ENCODE measurements at places on chromosomes 6 and 20.

DNA sequence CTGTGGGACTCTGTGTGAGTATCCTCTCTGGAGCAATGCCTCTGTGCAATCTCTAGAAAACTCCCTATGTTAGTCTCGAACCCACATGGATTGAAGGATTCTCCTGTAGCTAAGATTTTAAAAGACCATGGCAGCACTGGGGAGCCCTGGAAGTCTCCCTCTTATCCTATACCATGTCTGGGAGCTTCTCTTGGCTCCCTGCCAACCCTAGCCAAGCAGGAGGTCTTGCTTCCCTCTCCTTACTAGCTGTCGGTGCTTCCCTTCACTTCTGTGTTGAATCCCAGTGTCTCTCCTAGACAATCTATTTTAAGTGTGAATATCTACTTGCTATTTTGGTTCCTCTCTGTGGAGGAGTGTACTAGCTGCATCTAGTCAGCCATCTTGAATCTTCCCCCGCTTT is 118.8 kb upstream of the NRN1 start:
- no peak for DNase-seq

DNA sequence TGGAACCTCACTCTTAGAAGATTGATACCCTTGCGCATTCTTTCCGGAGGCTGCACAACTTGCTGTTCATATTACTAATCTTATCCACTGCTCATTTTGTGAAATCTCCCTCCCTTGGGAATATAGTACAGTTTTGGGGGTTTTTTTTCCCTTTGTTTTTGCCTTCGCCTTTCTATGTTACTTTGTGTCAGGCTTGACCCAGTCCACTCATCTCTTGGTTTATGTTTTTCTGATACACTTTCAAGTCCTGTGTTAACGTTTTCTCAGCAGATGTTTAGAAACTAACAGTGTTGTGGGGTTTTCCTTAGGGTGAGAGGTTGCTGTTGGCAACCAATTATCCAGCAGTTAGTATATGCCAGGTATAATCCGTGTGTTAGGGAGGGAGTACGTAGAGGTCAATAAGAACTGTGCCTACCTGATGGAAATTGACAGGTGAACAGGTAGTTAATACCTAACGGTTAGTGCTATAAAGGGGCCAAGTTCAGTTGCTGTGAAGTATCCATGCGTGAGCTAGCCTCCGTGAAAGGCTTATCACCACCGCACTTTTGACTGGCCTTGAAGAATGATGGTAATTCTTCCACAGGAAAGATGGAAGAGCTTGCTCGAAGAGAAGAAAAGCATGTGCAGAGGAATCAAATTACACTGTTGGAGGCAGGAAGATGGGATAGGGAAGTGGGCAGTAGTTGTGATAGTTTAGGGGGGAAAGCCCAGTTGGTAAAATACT is 1.4 kb downstream of the NFYA start:
- DNase-seq, result no peak

DNA sequence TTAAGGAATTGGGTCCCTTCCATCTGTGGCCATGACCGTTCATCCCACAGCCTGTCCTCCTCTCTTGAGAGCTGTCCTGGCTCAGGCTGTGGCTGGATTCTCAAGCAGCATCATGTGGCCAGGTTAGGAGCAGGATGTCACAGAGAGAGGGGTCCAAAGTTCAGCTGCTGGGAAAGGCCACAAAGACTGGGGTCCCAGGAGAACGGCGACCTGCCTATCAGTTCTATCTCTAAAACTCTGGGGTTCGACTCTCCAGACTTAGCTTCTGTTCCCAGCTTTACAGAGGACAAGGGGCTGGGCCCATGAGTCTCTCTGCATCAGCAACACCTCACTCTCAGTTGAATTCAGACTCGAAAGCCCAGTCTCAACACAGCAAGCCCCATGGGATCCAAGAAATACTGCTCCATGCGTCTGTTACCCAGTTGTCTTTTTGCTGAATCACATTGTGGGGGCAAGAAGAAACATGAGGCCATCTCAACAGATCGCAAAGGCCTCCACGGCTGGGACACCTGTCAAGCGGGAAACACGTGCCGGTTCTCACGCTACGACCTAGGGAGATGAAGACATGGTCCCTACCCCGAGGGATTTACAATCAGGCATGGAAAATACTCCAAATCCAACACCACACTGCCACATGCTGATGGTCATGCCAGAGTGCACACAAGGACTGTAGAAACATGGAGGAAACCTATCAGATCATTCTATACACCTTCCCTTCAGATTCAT is 95.4 kb downstream of the SLC22A23 start:
- DNase-seq, result no peak

- no peak for DNase-seq
Observed at GRCh38 chr20:56371977-56372376, 13.2 kb downstream of the FAM210B start.

- DNase-seq, result no peak
Observed at GRCh38 chr6:70813885-70814284, 143.0 kb downstream of the B3GAT2 start.

DNA sequence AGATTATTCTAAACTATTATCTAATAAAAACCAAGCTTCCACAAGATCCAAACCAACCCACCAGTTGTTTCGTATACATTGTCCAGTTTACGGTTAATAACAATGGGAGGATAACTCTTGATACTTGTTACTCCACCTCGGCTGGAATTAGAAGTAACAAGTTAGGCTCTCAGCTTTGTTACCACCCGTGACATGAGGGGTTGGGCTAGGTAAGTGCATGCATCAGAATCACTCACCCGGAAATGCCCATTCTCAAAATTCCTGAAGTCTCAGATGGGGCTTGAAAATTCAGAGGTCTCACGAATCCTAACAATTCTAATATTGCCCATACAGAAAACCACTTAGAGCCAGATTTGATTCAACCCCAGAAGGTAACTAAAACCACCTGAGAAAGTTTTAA is 27.0 kb upstream of the SERPINB1 start:
- no peak for DNase-seq

DNA sequence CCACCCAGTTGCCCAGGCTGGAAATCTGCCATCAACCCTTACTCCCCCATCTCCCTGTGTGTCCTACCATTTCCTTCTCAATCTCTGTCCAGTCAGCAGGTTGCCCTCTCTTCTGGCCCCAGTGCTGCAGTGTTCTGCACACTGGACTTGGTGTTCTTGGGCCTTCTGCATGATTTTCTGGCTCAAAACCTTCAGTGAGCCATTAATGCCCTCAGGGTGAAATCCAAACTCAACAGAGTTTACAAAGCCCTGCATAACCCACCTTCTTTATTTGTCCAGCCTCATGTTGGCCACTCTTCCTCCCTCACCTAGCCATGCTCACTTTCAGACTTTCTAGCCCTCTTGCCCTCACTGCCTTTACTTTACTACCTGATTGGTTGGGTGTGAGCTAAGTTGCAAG is 5.0 kb upstream of the GSTA3 start:
- DNase-seq, result no peak

DNA sequence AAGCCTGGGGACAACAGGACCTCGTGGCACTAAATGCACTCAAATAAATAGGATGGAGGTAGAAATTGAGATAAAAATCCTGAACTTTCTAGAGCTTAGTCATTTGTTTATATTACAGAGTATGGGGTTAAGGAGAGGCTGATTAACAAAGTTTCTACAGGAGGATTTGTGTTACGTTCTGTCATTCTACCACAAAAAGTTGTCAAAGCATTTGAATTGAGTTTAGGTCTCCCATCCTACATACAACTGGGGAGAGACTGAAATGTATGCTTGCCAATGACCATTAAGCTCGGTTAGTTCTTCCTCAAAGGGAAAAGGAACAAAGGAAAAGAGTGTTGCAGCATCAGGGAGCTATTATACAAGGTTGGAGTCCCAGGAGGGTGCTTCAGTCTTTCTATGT is 597.9 kb downstream of the COL12A1 start:
- no peak for DNase-seq

DNA sequence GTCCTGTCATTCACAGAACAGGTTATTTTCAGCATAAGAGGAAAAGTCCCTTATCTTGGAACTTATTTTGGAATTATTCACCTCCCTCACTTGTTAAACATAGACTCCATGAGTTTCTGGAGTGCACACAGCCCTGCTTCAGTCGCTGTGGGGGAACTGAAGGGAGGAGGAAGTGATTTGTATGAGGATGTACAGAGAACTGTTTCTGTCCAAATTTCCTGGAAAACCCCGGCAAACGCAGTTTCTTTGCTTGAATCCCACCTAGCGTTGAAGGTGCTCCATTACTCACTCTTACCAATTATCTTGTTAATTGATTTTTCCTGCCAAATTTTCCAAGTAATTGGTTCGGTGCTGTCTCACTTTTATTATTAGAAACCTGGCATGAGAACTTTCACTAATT is 78.0 kb upstream of the AGPAT4 start:
- no peak for DNase-seq

DNA sequence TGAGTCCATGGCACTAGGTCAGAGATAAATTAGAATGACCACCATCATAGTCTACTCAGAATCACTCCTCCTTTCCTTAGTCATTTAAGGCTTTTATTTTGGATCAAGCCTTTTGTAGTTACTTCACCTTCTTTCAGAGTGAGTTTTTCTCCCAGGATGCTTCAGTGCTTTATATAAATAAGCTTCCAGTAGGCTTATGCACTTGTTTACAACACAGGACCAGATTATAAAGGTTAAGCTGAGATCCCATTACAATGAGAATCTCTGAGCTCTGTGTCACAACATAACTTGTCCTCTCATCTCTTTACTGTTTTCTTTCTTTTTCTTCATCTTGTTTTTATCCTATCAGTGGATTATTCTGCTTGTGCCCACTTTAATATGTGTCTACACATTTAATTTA is 47.9 kb downstream of the CEP57L1 start:
- DNase-seq, result no peak

DNA sequence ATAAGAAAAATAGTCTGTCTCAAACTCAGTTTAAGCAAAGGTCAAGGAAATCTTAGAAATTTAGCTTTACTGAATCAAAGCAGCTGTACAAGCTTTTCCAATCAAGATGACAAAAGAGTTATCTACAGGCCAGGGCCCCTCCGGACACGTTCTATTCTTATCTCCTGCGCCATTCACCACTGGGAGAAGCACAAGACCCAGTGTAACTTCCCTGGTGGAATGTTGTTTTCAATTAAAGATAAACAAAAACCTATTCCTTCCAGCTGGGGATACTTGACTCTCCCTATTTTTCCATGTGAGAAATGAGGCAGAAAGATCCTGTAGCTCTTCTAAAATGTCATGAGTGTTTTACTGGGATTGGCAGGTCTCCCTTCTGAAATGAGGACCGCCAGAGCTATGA is 123.3 kb downstream of the TBX18 start:
- DNase-seq, result no peak

GRCh38 chr6:90178384-90178855 is 118.2 kb downstream of the BACH2 start:
- DNase-seq, result no peak

DNA sequence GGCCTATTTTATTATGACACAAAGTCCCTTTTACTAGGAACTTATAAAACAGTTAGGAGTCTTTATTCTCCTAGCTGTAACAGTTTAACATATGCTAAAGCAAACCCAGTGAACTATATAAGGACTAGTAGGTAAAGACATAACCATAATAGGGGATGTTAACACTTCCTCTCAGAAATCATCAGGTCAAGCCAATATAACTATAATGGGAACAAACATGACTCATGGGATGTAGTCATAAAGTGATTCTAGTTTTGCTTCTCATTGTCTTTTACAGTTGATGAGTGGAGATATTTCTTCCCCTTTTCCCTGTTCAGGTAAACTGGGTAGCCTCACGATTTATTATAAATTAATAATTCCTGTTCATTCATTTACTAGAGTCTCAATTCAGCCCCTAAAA is 9.7 kb downstream of the PTCHD4 start:
- DNase-seq, result no peak

DNA sequence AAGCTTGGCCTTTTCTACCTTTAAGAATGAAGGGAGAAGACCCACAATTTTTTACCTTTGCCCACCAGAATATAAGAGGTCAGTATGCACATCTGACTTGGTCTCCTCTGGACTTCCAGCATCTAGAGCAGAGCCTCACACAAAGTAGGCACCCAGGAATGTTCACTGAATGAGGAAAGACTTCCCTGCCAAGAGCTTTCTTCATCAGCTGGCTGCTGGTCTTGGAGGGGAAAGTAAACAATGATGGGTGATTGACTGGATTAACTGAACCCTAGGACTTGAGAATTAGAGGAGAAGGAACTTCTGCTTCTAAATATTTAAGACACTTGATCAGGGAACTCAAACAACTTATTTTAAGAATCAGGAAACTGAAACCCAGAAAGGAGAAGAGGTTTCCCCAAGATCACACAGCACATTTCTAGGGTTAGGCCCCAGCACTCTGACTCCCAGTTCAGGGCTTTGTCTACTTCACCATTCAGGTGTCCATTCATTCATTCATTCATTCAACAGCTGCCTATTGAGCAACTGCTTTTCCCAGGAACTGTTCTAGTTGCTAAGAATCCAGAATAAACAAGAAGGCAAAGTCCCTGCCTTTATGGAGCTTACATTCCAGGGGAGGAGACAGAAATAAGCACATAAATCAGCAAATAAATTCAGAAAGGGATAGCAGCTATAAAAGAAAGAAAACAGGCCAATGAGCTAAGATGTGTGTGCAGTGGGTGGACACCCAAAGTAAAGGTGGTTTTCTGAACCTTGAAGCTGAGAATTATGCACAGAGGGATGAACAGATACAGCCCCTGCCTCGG is 216.9 kb upstream of the LRFN2 start:
- no peak for DNase-seq

- no peak for DNase-seq
Observed at GRCh38 chr6:6604015-6604414, 15.5 kb downstream of the LY86 start.

GRCh38 chr6:122838060-122838780 is 49.2 kb downstream of the SMPDL3A start:
- no peak for DNase-seq

GRCh38 chr6:136508725-136509392 is 41.4 kb downstream of the MAP7 start:
- DNase-seq, result no peak

DNA sequence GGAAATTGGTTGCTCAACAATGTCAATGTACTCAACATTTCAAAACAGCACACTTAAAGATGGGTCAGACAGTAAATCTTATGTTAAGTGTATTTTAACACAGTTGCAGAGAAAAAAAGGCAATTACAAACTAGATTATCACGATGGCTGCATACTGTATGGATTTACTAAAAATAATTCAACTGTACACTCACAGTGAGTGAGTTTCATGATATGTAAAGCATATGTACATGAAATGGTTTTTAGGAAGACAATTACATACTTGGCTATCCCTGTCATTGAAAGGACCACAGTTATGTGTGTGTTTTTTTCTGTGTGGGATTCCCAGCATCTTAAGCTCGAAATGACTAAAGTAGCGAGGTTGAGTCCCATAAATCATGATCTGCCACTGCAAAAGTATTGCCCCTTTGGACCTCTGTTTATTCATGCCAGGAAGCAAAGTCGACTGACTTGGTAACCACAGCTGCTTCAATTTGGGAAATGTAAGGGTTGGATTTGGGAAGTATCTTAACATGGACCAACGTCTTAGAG is 5.5 kb upstream of the SALL4 start:
- DNase-seq, result no peak

GRCh38 chr6:148146717-148147462 is 195.7 kb upstream of the SASH1 start:
- DNase-seq, result peak; percentile 46

- no peak for DNase-seq
Observed at GRCh38 chr6:2517855-2518473, 232.8 kb downstream of the MYLK4 start.
